Stimulated activated CD4-positive, alpha-beta T cell treated with anti-CD3 and anti-CD28 coated beads, TNF-alpha, amount 100 ng/mL, for 48 hours (primary cell): ENCODE measurements at places on chromosomes 12 and 14.

GRCh38 chr12:20183563-20183962 is 184.8 kb upstream of the PDE3A start:
- DNase-seq: no peak

GRCh38 chr14:90424075-90424474 is 27.2 kb downstream of the CALM1 start:
- DNase-seq: no peak

- DNase-seq: no peak
These were observed 116.6 kb upstream of the BCL2L14 start for GRCh38 chr12:11954181-11954580.

GRCh38 chr12:124542021-124542949 is 25.1 kb downstream of the NCOR2 start:
- DNase-seq: no peak

GRCh38 chr14:67004521-67004920 is 184.7 kb upstream of the GARIN2 start:
- no peak for DNase-seq

DNA sequence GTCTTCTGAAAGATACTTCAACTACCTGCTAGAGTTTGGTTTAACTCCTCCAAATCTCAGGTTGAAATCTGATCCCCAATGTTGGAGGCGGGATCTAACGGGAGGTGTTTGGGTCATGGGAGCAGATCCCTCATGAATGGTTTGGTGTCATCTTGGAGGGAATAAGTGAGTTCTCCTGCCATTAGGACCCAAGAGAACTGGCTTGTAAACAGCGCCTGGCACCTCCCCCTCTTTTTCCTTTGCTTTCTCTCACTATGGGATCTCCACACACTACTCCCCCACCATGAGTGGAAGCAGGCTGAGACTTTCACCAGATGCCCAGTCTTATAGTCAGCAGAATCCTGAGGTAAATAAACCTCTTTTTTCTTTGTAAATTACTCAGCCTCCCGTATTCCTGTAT is 2.5 kb downstream of the CNIH1 start:
- no peak for DNase-seq

GRCh38 chr12:124881123-124881522 is 17.5 kb upstream of the SCARB1 start:
- DNase-seq: no peak

GRCh38 chr12:127043731-127044130 is 1223.2 kb upstream of the TMEM132C start:
- DNase-seq: no peak
